ENCODE measurements at places on chromosomes 7 and 10.

GRCh38 chr7:21355406-21355874 lies 72.4 kb upstream of the SP4 start:
- no peak for DNase-seq

- no peak for DNase-seq
These were observed 1214.4 kb upstream of the C7orf33 start for GRCh38 chr7:147376192-147376591.

DNA sequence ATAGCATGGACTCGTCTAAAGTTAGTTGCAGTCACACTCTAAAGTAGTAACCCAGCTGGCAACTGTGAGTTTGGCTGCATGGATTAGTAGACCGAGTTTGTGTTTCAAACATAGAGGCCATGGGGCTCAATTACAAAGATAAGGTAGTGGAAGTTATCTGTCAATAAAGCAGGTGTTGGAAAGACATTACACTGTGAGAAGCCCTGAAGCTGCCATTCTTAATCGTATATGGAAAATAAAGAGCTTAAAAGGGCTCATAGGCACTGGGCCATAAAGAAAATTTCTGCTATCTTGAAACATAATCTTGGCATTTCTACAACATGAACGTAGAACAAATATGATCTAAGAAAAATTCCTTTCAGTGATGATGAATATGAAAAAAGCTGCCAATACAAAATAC lies 837.7 kb downstream of the REEP3 start:
- DNase-seq, result no peak

GRCh38 chr7:110987127-110987693 lies 103.7 kb upstream of the LRRN3 start:
- no peak for DNase-seq

DNA sequence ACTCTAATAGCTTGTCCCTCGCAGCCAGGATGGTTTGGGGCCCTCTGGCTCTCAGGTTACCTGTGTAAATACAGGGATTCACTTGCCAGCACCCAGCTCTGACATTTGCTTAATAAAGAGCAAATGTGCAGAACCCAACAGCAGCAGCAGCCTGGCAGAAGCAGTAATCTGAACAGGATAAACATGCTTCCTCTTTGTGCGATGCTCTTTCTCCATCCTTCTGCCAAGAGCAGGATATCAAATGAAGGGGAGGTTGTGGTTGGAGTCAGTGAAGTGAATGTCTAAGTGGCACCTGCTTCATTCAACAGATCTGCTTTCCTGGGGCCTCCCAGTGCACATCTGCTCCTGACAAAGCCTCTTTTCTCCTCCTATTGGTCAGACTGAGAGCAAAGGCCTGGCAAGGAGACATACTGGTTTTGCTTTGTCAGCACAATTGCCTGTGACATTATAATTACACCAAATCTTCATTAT lies 130.3 kb downstream of the NRF1 start:
- DNase-seq, result no peak

- no peak for DNase-seq
These were observed 55.4 kb downstream of the SLC37A3 start for GRCh38 chr7:140342727-140343514.

DNA sequence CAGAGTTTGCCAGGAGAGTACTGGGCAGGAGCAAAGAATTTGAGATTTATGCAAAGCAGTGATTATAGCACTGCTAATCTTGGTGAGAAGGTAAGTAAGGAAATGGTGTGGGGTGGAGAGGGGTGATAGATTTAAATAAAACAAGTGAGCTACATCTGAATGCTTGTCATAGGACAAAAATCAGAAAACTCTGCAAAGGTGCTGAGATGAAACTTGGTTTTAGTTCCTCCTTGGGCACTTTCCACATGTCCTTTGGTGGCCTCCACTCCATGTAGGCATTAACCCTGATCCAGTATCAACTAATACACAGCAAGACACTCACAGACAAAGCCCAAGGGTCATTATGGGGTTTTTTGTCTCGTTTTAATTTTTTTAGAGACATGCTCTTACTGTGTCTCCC lies 25.7 kb upstream of the FAM107B start:
- DNase-seq, result no peak

GRCh38 chr7:70502117-70502863 lies 629.7 kb upstream of the GALNT17 start:
- DNase-seq, result no peak

DNA sequence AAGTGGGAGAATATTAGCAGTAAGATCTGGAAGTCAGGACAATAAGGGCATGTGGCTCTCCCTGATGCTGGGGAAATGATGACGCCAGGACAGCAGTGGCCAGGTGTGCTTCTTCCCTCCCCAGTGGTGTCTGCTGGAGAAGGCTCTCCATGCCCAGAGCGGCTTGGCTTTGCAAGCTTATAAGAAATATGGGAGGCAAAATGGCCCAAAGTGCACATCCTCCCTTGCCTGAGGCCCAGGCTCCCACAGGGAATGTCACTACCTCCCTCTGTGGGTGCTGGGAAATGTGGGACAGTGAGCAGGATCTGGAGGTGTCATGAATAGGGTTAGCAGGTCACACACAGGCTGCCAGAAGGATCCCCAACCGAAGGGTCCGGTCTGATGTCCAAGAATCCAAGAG lies 17.1 kb upstream of the ZNF488 start:
- DNase-seq, result no peak

DNA sequence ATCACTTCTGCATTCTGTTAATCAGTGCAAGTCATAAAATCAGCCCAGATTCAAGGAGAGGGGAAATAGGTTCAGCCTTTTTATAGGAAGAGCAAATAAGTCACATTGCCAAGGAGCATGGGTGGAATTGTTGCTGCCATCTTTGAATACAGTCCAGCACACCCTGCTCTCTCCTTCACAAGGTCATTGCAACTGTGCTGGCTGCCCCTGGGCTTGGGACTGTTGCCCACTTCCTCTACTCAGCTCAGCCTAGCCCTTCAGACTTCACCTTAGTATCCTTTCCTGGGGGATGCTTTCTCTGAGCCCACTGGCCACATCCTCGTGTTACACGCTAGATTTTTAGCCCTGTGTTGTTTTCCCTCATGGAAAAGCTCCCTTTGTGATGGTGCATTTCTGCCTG lies 527.7 kb downstream of the GALNT17 start:
- DNase-seq, result no peak

DNA sequence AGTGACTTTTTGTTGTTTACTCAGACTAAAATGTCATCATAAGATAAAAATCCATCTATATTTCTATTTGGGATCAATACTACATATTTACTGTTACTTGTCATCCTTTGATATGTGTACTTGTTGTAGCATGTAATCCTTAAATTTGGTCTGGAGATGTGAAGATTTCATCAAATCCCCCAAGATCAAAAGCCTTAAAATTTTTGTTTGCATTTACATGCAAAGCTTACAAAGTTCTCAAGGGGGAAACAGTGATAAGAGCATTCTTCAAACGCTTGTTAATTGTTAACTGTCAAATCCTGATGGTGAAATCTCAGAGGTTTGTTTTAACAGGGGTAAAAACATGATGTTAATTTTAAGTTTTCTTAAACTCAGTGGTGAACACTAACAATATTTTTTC lies 84.9 kb upstream of the SKAP2 start:
- no peak for DNase-seq

DNA sequence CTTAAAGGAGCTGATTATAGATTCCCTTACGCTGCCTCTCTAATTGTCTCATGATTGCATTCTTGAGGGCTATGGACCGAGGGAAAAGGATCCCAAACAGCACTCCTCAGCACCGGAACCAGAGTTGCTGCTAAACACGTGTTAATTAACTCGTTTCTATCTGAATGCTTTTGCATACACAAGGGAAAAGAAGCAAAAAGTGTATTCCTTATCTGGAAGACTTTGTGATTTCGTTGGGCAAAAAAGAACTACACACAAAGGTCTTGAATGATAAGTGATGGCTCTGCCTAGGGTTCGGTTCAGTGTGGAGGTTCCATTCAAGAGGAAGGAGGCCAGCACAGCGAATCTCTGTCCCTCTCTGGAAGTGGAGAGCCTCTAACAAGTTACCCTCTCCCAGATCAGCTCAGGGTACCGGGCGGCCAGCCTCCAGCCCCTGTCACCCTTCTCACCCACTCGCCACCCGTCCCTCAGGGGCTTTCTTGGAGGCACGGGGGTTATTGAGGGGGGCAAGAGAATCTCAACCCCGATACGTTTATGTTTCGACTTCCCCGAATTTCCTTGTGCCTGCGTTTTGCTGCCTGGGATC lies 515 bp upstream of the SLC4A2 start:
- DNase-seq, result no peak

- DNase-seq, result no peak
These were observed 30.2 kb downstream of the UNC5B start for GRCh38 chr10:71242622-71243009.

DNA sequence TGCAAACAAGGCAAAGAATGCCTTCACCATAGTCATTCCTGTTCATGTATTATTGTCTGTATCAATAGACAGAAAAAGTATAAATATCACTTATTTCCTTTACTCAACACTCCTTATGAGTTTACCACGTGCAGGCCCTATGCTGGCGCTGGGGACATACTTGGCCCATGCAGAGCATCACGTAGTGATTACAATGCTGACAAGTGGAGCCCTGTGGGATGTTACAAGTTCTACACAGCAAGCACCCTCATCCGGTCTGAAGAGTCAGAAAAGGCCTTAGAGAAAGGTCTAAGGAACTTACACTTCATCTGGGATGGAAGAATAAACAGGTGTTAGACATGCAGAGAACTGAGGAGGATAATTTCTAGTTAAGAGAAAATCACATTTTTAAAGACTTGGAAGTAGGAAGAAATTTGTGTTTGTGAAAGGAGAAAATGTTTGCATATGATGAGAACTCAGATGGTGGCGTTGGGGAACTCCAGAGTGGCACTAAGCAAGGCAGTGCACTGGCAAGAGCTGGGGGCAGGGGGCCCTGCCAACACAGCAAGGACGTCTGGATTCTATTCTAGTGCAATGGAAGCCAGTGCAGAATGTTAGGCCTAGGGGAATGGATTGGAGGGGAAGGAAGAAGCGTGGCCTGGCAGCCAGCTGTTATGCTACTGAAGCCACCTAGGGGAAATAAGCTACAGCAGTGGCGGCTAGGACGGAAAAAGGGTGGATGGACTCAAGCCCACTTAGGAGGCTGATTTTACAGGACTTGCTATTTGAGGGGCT lies 116.2 kb downstream of the ELMO1 start:
- DNase-seq, result no peak

DNA sequence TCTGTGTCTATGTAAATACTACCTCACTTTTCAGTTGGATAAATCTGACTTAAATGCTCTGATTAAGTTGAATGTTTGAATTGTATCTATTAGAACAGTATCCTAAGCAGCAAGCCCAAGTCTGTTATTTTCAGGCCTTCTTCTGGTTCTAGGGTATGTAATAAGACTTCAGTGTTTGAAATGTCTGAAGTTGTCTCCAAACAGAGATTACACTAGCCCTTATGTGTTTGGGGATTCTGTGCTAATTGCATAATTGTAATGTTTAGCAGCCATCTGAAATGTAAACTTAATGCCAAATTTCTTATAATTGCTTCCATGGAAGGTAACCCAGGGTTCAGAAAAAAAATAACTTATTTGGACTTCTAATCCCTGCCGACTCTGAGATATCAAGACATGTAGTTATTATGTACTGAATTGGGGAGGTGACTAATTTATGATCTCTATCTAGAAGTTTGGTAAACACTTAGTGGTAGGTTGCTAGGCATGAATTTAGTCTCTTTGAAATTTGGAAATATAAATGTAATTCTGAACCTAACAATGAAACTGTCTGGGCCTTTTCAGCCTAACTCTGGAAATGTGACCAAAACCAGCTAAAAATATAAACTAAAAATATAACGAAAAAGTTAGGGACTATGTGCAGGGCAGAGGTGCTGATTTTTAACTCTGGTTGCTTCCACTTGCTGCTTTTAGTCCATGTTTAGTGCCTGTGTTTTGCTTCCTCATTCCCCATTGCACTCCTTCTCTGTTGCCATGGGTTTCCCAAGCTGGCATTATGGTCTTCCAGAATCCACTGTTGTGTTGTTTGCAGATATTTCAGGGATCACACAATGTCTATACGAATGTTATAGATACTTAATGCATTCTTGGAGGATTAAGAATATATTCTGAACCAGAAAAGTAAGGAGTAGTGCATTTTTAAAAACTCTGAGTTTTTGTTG lies 54.8 kb downstream of the MCU start:
- no peak for DNase-seq

GRCh38 chr7:156524818-156525597 lies 115.6 kb upstream of the RNF32 start:
- no peak for DNase-seq

- DNase-seq, result no peak
These were observed 53.6 kb upstream of the PODXL start for GRCh38 chr7:131610007-131610406.

DNA sequence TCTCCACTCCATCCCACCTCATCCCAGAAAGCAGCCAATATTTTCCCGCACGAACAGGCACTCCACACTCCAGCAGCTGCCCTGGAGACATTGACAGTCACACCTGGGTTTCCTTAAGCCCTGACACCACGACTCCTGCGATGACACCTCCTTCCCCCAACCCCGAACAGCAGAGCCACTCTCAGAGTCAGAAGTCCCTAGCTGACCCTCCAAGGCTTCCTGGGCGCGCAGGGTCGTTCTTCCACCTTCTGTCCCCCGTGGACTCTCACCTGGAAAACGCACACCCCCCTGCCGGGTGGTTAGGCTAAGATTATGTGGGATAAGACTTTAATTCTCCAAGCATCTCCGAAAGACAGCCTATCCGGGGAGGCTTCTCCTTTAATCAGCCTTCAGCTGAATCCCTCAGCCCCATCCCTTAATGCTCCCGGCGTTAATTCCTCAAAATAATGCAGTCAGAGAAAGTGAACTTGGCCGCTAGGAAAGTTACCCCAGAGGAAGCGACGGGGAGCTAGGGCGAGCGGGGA lies 1.1 kb downstream of the DENND11 start:
- no peak for DNase-seq

DNA sequence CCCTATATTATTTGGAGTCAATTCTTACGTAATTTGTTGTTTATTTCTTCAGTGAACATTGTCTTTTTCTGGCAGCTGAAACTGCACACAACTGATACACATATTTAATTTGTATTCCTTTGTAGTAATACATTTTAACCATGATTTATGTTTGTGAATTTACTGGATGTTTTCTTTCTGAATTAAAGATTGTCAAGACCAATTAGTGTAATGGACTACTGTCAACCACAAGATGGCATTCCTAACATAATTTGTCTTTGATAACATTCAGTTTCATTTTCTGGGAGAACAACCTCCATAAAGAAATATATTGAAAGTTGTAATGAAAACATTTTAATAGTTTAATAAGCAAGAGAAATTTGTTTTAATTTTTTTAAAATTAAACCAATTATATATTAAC lies 10.1 kb downstream of the THNSL1 start:
- no peak for DNase-seq

GRCh38 chr10:103980288-103980906 lies 13.5 kb downstream of the SLK start:
- DNase-seq, result no peak

DNA sequence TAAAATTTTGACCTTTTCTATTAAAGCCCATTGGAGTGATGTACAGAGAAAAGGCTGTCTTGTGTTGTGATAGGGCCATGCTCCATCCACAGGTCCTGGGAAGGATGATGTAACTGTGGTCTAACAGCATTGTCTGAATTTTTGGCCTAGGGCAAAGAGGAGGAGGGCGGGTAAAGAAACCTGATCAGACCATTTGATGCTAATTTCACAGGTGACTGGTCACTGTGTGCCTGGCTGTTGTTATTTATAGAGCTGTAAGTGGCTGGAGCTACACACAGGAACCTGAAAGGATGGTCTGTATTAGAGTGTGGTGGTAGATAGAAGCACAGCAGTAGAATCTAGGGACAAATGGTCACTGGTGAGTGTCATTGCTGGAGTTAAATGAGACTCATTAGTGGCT lies 182.1 kb downstream of the AUTS2 start:
- DNase-seq, result no peak

- no peak for DNase-seq
These were observed 489.1 kb downstream of the SUGCT start for GRCh38 chr7:40623863-40624262.

- no peak for DNase-seq
These were observed 140.4 kb downstream of the PIP4K2A start for GRCh38 chr10:22573820-22574569.

Data from activated CD8-positive, alpha-beta memory T cell treated with anti-CD3 and anti-CD28 coated beads, Interleukin-2, amount 50 U/mL, for 48 hours (primary cell).